ENCODE measurements at places on chromosomes 1 and 21.

GRCh38 chr1:180837020-180837419 is 75.7 kb upstream of the KIAA1614 start:
- no peak for DNase-seq

GRCh38 chr1:56780128-56780750 is 39.0 kb downstream of the FYB2 start:
- no peak for DNase-seq

DNA sequence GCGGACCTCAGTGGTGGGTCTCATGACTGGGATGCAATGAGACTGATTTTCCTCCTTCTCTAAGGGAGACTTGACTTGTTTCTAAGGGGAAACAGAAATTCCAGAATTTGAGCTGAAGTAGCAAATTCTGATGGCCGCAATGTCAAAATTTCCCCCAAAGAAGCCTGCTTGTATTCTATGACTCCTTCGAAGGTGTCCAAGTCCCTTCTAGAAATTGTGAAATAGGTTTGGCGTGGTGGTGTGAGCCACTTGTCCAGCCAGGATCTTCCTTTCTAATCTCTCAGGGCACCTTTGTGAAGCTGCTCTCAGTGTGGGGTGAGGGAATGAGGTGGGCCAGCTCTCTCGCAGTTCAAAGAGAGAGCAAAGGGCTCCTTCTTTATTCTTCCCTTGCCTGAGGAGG is 19.9 kb downstream of the CLIC6 start:
- DNase-seq: no peak

DNA sequence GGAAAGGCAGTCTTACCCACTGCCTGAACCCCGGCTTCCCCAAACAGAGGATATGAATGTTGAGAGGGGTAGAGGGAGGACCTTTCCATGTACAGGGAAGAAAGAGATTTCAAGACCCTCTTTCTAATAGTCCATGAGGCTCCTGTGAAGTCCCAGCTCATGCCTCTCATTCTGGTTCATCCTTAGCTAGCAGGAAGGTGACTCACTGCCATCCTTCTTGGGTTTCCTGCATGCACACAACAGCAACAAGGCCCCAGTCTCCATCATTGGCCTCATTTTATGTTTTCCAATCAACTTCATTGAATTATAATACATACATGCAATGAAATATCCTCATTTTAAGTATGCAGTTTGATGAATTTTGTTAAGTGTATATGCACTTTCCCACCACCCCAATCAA is 46.2 kb downstream of the SYT2 start:
- DNase-seq: no peak

GRCh38 chr1:167582722-167583121 is 29.2 kb upstream of the CREG1 start:
- DNase-seq: no peak

DNA sequence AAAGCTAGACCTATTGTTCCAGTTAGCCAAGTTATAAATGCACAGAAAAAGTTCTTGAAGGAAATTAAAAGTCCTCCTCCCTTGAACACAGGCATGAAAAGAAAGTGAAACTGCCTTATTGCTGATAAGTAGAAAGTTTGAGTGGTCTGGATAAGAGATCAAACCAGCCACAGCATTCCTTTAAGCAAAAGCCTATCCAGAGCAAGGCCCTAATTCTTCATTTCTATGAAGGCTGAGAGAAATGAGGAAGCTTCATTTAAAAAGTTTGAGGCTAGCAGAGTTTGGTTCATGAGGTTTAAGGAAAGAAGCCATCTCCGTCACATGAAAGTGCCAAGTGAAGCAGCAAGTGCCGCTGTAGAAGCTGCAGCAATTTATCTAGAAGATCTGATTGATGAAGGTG is 2.7 kb upstream of the SSX2IP start:
- DNase-seq: no peak

DNA sequence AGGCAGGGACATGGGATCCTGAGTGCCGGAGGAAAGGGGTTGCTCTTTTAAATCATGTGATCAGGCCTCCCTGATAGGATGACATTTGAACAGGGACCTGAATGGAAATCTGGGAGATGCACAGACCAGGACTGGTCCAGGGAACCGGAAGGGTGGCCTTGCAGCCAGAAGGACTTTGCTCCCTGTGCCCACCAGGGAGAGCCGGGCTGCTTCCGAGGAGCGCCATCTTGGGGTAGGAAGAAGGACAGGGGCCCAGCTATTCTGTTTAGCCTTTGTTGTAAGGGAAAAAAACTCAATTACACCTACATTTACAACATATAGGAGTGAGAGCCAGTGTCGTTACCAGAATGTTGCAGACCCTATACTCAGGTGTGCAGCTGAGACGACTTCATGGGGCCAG is 5.5 kb downstream of the KLHDC7A start:
- no peak for DNase-seq

DNA sequence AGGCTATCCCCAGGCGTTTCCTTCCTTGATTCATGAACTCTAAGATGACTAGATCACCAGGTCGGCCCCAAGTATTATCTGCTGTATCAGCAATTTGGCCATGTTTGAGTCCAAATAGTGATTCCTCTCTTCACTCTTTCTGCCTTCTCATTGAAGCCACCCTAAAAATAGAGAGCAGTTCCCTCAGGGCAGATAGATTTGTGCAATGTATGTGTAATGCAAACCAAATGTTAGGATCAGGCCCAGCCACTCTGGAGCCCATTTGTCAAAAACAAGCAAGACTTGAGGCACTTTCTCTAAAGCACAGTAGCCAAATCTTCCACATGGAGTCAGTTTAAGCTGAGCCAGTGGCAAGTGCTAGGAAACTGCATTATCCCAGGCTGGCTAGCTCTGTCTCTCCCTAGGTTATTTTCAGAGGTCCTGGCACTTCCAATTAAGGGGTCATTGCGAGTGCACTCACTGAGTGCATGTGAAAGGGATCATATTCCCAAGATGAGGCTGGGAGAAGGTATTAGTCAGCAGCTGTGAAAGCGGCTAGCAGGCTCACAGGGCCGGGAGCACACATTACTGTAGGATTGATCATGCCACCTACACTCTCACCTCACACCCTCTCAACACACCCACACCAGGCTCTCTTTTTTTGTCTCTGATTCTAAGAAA is 97.9 kb upstream of the RAB3GAP2 start:
- DNase-seq: no peak

- no peak for DNase-seq
Measured at GRCh38 chr1:206142770-206143169, 25.6 kb upstream of the AVPR1B start.

DNA sequence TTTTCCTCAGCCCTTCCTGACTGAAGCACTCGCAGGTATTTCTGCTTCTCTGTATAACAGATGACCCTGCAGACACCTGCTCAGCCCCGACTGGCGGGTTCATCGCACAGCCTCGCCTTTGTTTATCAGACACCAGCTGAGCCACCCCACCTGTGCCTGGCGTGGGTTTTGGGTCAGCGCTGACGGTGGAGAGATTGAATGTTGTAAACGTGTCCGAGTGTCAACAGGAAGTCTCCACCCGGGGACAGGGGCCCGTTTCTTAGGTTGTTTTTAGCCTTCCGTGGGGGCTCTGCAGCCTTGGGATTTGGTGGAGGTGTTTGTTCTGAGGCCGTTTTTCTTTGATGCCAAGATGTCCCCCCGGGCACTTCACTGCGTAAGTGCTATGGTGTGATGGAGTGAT is 60.1 kb downstream of the COL18A1 start:
- DNase-seq: no peak

GRCh38 chr1:172144445-172145061 is 275.9 kb upstream of the C1orf105 start:
- no peak for DNase-seq

DNA sequence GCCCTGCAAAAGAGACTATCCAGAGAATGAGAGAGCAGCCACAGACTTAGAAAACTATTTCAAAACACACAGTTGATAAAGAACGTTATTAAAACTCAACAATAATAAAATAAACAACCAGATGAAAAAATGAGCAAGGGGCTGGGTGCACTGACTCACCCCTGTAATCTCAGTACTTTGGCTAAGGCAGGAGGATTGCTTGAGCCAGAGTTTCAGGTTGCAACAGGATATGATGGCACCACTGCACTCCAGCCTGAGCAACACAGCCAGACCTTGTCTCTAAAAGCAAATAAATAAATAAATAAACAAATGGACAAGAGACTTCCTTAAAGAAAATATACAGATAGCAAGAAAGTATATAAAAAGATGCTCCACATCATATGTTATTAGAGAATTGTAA is 144.6 kb downstream of the LRRIQ3 start:
- DNase-seq: no peak

GRCh38 chr1:10272274-10272673 is 61.9 kb downstream of the KIF1B start:
- DNase-seq: no peak

- DNase-seq: no peak
Measured at GRCh38 chr1:153663211-153663610, 4.7 kb downstream of the SNAPIN start.

- no peak for DNase-seq
Measured at GRCh38 chr1:221078260-221078965, 199.2 kb downstream of the HLX start.

DNA sequence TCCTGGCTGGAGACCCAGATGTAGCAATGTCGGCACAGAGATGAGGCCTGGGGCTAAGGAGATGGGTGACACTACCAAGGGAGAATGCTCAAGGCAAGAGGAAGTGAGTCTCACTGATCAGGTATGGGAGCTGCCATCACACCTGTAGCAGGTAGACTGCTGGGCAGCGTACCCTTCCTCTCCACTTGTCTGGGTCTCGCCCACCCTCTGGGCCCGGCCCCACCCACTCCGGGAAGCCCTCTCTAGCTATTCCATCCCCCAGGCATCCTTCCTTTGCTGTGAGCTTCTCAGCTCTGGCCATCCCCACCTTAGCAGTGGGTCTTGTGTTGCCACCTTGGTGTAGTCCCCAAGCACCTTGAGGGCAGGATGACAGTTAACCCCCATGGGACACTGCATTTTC is 87.7 kb upstream of the EDN2 start:
- no peak for DNase-seq

DNA sequence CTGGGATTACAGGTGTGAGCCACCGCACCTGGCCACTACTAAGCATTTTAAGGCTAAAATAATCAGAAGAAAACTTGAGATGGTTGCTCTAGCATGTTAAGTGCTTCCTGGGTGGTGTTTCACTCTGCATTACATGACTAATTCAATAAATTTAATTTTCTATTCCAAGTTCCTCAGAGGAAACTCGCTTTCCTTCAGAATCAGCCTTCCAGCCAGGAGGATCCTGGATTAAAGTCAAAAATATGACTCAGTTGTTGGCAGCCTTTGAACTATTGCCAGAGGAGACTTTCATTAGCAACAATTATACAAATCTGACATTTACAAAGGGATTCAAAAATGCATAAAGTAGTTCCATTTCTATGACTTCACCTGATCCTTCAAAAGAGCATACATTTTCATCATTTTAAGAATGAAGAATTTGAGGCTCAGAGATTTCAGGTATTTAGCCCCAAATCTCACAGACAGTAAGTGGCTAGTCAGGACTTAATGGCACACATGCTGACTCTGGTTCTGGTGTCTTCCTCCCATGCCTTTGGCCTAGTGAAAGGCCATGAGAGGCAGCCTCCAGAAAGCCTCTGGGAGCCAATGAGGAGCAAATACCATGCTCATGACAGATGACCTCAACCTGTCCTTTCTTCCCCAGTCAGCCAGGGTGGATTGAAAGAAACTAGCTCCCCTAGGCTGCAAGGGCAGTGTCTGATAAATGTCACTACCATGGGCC is 115.7 kb downstream of the MAP3K21 start:
- DNase-seq: no peak

DNA sequence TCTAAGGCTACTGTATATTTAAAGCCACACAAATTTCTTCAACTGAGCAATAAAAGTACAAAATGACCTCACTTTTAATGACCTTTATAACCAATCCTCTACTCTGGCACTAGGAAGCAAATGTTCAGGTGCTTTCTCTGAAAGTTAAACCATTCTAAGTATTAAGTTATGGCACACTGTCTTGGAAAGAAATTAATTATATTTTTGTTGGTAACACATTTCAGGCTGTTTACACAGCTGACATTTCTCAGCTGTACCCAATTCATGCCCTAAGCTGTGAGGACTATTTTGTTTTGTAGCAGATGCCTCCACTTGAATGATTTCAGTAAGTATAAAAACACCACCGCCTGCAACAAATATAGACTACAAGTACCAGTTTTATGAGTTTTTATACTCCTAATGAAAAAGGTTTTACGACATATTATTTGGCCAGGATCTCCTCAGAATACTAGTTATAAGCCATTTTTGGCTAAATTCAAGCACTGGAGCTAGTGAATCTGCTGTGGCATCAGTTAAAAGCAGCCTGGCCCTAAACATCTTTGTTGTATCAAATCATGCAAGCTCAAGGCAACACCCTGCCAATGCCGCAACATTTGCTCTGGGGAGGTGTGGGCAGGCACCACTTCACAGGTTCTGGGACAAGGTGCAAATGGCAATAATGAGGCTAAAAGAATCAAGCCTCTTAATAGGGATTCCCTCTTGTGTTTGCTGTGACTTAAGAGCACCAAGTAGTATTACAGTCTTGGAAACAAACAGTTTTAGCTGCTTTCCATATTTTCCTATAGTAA is 228.4 kb upstream of the DMRTA2 start:
- DNase-seq: no peak

- no peak for DNase-seq
Measured at GRCh38 chr1:193120604-193121166, 1.1 kb upstream of the CDC73 start.

- DNase-seq: no peak
Measured at GRCh38 chr1:172286629-172287076, 133.8 kb upstream of the C1orf105 start.

- DNase-seq: no peak
Measured at GRCh38 chr1:35708441-35708921, 10.2 kb downstream of the C1orf216 start.

All from NCI-H1048 (cell line).